ENCODE measurements at places on chromosomes 2 and 18. TPM values are rescaled to one million over a fixed set of nuclear protein-coding genes. Genes with fewer than 3 reads are reported as not detected.

- no peak for DNase-seq
These were observed 7.1 kb upstream of the TGIF1 start for GRCh38 chr18:3442919-3443318.

DNA sequence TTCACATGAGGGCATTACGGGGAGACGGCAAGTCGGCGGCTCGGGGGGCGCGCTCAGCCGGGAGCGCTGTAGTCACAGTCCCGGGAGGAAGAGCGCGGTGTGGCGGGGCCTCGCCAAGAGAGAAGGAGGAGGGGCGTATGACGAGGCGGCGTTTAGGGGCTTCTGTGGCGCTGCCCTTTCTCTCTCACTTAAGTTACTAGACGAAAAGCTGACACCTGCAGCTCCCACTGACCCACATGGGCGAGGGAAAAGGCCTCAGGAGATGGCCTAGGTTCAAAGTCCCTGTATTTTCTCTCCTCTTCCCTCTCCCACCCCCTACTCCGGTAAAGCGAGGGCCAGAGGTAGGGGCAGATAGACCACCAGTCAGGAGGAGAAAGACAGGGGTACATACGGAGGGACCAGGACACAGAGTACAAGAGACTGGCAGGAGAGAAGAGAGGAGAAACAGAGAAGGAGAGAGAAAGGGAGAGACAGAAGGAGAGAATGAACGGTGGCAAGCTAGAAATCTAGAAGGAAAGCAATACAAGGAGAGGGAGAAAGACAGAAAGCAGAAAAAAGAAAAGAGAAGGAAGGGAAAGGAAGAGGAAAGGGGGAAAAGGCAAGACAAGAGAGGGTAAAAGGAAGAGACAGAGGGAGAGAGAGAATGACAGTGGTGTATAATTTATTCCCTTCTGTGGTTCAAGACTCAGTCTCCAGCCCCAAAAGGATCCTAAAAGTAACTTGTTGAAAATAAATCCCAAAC is 3.8 kb downstream of the SIX2 start:
- DNase-seq: no peak

GRCh38 chr18:3453540-3454364 is 3.8 kb downstream of the TGIF1 start:
- DNase-seq: no peak

DNA sequence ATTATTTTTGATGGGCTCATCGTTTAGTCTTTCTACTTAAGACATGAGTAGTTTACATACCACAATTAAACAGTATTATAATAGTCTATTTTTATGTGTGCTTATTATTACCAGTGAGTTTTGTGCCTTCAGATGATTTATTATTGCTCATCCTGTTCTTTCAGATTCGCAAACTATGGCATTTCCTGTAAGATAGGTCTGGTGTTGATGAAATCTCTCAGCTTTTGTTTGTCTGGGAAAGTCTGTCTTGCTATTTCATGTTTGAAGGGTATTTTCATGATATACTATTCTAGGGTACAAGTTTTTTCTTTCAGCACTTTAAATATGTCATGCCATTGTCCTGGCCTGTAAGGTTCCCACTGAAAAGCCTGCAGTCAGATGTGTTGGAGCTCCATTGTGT is 101.3 kb downstream of the DNAH7 start:
- DNase-seq: no peak

The SCYGR8 gene
- total RNA-seq: not detected

Data from esophagus muscularis mucosa (tissue), 4 donors.